ENCODE measurements at places on chromosomes 5 and 9. TPM values are rescaled to one million over a fixed set of nuclear protein-coding genes. Genes with fewer than 3 reads are reported as not detected.

DNA sequence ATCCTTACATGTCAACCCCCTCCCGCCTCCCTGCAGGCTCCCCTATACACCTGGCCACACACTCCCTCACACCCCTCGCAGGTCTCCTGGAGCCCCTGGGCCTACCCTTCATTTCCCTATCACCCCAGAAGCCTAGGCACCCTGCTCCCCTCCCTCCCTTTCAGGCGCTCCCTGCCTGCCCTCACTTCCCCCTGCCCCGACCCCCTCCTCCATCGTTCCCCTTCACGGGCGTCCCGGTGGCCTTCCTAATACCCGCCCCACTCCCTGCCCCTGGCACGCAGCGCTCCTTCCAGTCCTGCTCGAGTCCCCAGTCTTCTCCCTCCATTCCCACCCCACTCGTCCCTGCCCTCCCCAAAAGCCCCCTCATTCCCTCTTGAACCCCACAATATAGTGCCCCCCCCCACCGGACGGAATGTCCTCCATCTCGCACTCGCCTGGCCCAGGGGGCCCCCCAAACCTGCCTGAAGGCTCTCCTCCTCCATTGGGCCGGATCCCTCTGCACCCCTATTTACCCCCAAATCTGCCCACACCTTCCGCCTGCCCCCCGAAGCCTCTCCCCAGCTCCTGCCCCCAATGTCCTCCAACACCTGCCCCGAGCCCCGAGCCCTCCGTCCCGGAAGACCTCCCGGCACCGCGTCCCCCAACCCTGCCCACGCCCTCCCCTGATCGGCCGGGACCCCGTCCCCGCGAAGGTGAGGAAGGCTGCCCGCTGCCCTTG lies 746 bp downstream of the STRBP start:
- DNase-seq, result no peak

- no peak for DNase-seq
Observed at GRCh38 chr5:3671337-3671736, 75.7 kb downstream of the IRX1 start.

Gene SLC36A2
- total RNA-seq, result not detected

Gene TLX3
- not detected for total RNA-seq

Gene EGR1
- 115 TPM for total RNA-seq
